ENCODE measurements at places on chromosomes 5 and 9.
A peak's percentile ranks its signal among the peaks of the same experiment; 100 is the strongest.

DNA sequence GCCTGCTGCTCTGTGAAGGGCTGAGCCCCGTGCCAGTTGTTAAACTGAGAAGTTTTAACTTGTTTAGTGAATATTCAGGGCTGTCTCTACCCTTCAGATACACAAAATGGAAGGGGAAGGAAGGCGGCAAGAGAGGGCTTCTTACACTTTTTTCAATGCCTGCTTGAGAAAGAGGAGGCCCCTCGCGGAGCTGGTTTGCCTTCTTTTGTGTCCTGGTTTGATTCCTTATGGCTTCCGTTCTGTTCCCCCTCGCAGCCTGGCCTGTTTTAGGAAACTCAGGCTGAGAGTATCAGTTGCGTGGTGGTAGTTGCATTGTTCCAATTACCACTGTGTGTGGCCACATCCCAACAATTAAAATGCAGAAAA is 1.0 kb downstream of the FAM53C start:
- no peak for DNase-seq

DNA sequence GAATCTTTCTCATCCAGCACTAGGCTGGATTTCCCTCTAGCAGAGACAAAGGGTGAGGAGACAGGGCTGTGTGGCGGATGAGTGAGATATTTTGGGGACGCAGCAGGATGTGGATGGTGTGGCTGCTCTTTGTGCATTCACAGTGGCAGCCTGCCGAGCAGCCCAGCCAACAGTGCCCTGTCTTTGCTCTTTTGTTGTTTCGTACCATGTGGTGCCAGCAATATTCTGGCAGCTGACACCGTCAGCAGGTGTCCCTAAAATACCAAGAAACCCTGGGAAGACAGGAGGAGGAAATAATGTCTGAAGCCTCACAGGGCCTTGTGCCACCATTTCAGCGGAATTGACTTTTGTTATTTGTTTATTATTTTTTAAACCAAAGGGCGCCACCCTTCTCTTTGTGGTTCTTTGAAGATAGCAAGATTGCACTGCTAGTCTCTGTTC is 141.4 kb downstream of the CCDC192 start:
- DNase-seq: no peak

GRCh38 chr5:172353271-172353812 is 69.8 kb upstream of the UBTD2 start:
- DNase-seq: no peak

- DNase-seq: no peak
Observed at GRCh38 chr9:17829064-17829463, 250.2 kb downstream of the SH3GL2 start.

DNA sequence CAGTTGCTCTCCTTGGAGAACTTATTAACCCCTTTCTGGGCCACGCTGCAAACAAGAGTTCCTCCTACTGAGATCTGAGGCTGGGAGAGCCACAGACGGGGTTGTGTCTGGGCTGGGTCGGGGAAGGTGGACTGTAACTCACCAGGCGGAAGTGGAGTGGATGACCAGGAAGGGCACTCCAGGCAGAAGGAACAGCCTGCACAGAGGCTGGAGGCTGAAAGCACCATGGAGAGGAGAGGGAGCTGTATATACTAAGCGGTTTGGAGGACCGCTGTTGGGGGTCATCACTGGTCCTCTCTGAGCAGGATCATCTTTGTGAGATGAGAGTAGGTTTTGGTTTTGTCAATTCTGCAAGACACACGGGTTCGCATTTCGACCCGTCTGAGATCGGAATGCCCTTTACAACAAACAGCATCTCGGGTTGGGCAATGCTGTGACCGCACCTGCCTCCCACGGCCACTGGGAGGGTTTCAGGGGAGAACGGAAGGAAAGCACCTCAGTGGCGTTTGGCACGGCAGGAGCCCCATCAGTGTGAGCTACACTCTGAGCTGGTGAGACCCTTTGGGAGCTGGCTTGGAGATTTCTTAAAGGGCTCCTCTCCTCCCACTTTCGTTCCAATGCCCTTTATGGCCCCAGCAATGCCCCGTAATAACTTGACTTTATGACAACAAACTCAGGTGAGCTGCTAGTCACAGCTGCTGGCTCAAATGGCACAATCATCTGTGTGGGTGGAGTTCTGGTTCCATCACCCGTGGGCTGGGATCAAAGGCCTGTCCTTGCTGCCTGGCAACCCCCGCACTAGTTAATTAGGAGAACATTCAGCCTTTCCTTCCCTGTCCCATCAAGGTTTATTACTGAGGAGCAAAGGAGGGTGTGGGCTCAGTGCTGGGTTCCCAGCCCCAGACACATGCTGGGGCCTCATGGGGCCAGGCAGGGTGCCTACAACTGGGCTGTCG is 18.7 kb upstream of the NEURL1B start:
- DNase-seq: no peak

DNA sequence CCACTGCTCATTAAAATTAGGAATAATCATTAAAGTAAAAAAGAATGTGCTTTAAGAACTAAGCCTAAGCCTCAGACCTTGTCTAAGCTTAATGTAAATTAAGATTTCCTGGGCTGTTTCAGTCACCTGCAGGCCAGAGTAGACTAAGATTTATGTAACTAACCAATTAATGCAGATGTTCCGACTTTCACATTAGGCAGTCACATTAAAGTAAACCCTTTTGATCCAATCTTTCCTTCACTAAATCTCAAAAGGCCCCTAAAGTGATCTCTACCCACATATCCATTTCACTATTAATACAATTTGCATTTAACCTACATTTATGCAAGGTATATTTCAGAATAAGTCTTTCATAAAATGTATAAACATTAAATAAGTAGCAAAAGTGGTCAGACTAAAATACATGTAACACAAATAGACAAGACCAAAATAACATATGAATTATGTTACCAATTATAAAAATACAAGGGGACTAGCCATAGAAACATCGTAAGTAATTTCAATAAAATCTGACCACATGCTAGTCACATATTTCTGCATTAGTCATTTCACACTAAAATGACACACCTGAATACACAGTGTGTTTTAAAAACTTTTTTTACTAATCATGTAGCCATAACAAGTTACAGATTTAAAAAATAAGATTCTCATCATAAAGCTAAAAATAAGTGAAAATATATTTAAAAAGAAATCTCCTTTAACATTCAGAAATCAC is 7.7 kb downstream of the NR3C1 start:
- DNase-seq: no peak

DNA sequence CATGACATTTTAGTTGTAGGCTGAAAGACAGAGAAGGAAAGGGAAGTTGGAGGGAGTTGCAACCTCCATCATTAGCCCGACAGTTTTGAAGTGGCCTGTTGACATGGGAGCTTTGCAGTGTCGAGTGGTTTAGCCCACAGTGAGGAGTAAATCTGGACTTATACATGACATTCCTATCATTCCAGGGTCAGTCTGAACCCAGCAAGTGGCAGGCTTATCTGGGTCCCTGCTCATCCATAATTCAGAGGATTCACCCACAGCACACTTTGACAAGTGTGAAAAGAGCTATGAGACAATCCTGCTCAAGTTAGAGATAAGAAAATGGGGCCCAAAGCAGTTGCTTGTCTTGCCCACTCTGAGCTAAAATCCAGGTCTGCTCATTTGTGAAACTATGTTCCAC is 8.4 kb upstream of the TNC start:
- no peak for DNase-seq

DNA sequence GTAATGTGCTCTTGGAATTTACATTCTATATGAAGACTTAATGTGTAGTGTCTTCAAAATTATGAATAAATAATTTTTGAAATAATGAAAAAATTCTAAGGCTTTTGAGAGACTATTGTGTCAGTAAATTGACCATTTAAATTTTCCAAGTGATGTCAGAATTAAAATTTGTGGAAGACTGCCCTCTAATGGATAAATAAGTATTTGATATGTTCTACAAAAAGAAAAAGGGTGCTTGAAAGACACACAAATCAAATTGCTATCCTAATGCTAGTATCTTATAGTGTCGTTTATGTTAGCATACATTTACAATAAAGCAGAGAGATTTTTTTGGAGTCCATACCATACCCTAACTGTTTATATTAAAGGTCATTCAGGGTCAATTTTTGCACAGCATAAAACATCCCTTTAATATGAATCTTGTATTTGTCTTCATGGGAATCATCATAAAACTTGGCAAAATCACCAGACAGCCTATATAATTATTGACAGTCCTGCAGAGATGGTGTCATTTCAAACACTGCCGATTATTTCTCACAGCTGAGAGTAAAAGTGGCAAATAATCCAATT is 120.8 kb upstream of the SLC27A6 start:
- DNase-seq: no peak

DNA sequence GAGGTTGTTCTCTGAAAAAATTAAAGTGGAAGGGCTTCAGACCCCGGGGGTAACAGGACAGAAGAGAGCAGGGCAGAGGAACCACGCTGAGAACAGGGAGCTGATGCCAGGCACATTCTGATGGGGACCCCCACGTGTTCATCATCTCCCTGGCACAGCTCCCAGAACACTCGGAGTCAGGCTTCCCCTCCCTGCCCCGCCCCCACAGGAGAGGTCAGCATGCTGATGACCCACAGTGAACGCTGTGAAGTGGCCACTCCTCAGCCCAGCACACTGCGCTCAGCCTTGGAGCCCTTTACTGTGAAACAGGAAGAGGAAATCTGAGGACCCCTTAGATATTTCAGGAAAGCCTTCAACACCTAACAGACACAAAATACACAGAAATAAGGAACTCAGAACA is 16.4 kb downstream of the RETREG1 start:
- no peak for DNase-seq

DNA sequence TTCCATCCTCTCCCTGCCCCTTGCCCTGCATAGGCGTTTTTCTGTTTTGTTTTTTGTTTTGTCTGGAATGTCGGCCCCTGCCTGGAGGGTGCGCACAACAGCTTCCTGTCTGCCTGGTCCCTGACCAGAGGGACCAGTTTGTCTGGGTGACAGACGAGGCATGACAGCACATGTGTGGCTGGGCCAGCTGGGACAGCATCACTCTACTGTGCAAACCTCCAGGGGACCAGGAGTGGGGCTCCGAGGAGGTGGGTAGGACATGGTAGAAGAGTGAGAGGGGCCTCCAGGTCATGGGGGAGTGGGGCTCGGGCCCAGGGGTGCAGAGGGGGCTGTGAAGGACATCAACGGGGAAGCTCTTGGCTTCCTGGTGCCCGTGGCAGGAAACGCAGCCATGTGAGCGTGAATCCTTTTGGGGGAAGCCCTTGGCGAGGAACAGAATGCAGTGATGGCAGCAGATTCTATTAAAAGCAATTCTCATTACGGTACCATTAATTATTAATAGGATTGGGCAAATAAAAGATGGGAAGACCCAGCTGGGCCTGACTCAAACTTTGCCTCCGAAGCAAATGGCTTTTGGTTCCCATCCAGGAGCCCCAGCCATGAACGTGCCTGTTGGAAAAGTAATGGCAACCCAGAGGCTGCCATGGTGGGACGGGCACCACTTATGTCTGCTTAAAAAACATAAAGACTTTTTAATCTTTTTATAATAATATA is 184.4 kb upstream of the IER5L start:
- no peak for DNase-seq

GRCh38 chr5:97644896-97645295 is 461.8 kb upstream of the RIOK2 start:
- no peak for DNase-seq

- no peak for DNase-seq
Observed at GRCh38 chr5:37966291-37966690, 126.5 kb upstream of the GDNF start.

- no peak for DNase-seq
Observed at GRCh38 chr9:100229561-100229960, 123.2 kb downstream of the TEX10 start.

DNA sequence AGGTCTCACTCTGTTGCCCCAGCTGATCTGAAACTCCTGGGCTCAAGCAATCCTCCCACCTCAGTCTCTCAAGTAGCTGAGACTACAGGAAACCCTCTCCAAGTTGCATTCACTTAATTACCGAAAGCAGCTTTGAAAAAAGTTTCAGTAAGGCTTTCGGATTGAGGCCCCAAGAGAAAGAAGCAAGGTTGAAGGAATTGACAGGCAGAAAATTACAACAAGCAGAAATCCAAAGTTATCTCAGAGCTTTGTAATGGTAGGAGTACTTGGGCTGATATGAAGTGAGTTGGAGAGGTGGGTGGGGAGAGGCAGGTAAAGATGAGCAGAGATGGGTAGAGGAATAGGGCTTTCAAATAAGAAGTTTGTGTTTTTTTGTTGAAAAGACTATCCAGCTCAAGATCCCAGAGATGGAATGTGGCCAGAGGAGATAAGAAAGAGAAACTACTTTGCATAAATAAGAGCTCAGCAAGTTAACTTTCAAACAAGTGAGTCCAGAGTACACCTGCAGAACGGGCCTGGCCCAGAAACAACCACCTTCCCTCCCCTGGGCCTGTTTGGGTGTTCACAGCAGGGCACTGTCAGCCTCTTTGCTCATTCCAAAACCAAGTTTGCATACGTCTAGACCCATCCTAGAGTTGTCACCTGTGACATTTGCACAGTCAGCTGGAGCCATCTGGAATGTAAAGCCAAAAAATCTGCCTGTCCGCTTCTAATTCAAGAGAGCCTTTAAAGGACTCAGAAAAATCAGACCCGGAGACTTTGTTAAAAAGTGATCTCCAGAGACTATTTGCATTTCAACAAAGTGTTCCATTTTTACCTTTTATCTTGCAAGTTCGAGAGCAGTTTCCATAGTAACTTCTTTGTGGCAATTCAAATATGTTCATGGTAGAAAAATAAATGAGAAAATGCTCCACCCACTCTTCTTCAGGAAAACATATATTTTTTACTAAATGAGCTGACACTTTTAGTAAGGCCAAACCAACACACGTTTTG is 2.2 kb upstream of the CLINT1 start:
- DNase-seq: no peak

GRCh38 chr5:65926276-65926783 is at the start of gene ERBIN:
Gene ERBIN, plus strand, starts transcription at chr5:65926575. Its CDS starts 66,144 bp downstream, at chr5:65992719.
- peak; percentile 52 for DNase-seq

- no peak for DNase-seq
Observed at GRCh38 chr5:81848362-81848880, 97.5 kb upstream of the SSBP2 start.

DNA sequence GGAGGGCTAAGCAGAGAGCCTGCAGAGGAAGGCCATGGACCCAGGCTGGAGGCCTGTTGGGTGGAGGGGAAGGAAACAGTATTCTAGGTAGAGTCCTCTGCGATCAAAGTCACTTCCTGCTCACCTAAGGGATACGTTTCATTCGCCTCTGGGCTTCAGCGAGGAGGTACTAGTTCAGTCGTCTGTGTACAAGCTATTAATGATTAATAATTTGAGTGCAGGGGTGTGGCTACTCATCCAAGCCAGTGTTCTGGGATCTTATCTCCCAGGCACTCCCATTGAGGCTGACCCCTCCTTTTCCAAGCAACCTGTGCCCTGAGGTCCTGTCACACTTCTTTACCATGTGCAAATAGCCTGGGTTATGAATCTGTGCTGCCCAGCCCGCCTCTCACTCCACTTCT is 25.2 kb downstream of the RALGPS1 start:
- DNase-seq: no peak

GRCh38 chr9:68998385-68998784 is 15.5 kb downstream of the PRKACG start:
- DNase-seq: no peak

GRCh38 chr5:128329386-128329939 is 208.6 kb downstream of the FBN2 start:
- no peak for DNase-seq

GRCh38 chr9:121220996-121221663 is 19.5 kb upstream of the RAB14 start:
- DNase-seq: no peak

GRCh38 chr9:111039231-111039906 is 1.1 kb upstream of the LPAR1 start:
- no peak for DNase-seq
